H4 (cell line): ENCODE measurements at places on chromosomes 3 and 15.

DNA sequence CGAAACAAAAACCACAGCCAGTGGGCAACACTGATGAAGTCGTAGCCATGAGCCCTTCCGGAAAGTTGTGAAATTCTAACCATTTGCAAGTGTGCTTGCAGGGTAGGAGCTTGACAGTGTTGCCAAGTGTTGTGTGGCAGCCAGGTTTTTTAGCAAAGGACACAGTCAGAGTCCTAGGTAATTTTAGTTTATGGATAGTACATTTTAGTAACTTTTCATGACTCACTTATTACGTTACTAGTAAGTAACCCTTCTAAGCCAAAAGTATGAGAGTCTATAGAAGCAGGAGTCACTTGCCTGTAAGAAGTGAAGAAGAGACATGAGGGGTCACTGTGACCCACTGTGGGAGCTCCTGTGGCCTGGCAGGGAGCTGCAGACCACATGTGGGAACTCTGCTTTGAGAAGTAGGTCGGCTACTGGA, 54.8 kb upstream of the ADPGK start:
- DNase-seq, result peak; percentile 52

DNA sequence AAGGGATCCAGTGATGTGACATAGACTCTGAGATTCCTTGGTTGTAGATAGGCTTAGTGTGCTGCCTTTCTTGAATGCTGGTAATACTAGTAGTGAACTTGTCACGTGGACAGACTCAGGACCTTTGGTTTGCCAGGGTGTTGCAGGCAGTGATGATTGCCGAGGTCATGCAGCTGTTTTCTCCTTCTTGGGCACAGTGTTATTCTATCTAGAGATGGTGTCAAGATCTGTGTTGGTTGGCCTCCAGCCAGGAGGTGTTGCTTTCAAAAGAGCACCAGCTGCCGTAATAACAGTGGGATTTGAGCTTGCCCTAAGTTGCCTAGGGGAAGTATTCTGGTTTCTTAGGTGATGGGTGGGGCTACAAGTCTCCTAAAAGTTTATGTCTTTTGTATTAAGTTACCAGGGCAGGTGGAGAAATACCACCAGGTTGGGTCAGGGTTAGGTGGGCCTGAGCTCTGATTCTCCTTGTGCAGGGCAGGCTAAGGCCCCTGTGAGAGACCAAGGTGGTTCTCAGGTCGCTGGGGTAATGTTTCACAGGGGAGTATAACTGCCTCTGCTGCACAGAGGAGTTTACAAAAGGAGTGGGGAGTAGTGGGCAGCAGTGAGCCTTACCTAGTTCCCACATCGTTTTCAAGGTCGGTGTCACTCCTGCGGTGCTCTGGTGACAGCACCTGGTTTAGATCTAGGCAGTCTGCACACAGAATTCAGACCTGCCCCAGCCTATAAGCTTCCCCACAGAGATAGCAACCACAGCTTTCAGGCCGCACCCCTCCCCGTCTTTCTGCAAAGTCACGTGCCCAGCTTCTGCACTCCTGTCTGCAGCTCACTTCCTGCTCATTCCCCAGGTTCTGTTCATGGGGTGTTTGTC, 350.3 kb downstream of the DOCK3 start:
- DNase-seq, result peak; percentile 4

- no peak for DNase-seq
Observed at GRCh38 chr3:70984776-70985482, 598.6 kb downstream of the FOXP1 start.

DNA sequence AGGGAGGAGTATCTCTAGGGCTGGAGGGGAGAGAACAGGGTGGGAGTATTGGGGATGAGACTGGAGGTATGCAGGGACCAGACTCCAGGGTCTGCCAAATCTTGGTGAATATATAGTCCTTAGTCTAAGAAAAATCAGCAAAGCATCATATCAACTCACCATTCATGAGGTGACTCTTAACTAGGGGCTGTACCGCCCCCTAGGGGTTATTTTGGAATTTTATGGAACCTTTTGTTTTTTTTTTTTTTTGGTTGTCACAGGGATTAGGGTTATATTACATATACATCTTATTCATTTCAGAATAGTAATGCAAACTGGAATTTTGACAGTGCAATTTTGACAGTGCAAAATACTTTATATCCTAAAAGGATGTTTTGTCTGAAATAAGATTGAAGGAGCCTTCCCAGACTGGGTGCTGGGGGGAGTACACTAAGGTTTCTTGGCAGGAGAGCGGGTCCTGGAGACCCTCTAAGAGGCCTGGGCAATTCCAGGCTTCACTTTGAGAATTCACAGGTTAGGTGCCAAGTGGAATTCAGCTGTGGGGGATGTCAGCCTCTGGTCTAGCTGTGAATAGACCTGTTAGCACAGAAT, 7.5 kb downstream of the CMTM7 start:
- peak; percentile 14 for DNase-seq

GRCh38 chr3:188369526-188369925, 215.6 kb downstream of the LPP start:
- no peak for DNase-seq

DNA sequence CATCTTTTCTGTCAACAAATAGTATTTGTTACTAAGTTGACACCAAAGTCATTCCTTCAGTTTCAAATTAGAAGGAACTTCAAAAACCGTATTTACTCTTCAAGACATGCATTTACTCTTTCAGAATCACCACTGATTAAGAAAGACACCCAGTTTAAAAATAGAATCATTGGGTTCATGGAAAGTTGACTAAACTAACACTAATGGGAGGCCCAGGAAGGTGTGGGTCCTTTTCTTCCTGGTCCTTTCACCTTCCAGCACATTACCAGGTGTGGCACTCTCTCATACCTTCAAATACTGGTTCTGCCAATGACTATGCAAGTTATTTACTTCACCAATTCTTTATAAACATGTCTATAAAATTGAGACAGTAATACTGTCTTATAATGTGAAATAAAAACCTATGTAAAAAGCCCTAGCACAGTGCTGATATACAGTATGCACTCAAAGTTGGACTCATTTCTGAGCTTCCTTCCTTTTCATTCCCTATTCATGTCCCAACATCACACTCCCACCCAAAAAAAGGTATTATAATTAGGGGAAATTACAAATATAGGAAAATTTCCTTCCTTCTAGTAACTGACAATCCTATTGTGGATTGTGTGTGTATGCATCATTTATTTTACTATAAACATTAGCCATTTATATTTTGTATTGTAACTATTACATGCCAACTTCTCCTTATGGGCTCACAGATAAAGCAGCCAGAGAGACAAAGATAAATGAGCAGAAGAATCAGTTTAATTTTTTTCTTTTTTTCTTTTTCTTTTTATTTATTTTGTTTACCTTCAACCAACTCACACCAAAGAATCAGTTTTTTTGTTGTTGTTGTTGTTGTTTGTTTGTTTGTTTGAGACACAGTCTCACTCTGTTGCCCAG, 48.9 kb downstream of the LRRFIP2 start:
- DNase-seq, result no peak

DNA sequence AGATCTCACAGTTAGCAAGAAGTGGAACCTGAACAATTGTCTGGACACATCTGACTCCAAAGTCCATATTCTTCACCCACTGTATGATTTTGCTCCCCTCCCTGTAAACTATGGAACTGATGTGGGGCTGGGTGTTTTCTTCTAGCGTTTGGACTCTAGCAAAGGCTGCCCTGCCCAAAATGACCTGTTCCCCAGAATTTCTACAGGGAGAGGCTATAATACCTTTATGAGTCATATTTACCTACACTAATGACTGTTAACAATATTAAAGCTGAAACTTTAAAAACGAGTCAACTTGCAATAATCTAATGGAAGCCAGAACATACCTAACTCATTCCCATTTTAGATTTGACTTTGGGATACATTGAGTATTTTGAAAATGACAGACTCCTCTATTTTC, 531.2 kb upstream of the CFAP20DC start:
- DNase-seq, result no peak

DNA sequence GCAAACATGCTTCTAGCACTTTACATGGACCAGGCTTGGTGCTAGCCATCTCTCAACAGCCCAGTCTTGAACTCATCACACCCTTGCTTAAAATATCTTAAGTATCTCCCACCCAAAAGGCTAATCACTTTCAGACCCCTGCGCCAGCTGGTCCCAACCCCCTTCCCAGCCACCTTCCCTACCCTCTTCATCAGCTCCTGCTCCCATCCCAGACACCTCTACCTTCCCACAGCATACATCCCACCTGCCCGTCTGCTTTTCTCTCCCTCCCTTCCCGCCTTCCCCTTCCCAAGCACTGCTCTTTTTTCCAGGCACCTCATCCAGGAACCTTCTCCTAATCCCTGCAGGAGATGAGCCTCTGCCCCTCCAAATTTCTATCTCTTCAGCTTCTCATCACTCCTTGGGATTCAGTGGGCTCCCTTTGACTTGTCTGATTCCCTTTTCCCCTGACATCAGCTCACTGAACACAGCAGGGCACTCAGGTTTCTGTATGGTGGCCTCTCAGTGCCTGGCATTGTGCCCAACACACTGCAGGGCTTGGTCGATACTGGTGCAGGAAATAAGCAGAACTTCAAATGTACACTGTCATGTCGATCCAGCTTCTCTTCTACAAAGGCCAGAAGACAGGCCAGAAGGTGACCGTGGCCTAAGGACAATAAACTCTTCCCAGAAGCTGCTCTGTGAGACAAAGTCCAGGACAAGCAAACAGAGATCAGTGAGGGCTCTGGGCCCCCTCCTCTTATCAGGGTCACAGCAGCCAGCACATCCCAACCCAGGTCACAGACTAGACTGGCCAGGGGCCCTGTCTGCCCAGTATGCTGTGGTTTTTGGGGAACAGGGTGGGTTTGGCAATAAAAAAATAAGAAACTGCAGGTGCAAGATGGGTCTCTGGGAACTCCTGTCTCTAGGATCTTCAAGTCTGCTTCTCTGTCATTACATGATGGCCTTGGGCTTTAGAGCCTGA, 2.2 kb upstream of the ITIH1 start:
- DNase-seq, result no peak

DNA sequence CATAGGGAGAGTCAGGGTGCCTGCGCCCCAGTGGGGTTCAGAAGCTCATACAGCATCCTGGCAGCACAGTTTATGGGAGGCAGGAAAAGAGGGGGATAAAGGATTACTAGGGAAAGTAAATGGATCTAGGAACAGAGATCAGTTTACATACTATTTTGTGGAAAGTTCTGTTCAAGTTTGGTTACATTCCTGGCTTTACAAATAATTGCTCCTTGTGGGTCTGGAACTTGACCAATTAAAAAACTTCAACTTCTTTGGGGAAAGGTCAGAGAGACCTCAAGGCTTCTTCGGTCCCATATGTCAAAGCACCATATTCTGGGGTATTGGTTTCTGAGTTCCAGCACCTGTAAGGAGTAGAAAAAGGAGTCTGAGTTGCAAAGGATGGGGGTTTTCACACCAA, 64.1 kb downstream of the ZDHHC19 start:
- no peak for DNase-seq

DNA sequence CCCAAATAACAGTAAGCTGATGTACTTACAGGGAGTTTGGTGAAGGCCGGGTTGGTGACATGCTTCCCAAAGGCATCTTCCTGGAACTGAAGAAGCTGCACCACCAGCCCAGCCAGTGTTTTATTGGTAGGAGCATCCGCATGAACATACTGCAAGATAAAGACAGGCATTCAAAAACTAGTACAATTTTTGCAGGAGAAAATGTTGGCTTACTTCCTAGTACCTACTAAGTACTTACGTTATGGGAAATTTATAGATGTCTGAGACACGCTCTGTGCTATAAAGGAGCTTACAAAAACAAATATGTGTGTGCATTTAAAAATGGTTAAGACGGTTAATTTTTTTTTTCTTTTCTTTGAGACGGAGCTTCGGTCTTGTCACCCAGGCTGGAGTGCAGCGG, 8.9 kb downstream of the SMARCC1 start:
- DNase-seq, result no peak

DNA sequence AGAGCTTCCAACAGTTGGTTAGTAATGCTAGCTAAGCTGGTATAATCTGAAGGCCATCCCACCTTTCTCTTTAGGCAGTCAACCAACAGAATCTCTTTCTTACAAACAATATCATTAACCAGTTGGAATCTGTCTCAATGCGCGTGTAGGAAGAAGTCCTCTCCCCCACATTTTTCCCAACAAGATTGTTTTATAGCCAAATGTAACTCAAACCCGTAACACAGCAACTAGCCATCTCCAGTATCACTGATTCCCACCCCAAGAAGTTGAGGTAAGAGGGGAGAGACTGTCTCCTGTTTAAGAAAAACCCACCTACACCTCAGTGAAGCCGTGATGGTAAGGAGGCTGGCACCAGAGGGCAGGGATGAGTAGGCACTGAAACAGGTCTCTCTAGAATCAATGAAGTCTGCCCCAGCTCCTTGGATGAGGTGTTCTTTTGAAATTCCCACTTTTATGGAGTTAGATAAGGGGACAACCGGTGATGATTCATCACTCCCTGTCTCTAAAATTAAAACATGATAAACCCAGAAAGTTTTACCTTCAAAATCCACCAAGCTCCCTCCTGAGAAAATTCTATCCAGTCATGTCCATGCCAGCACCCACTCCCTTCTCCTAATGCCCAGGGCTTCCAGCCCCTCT, 30.9 kb downstream of the CDC25A start:
- DNase-seq, result no peak

DNA sequence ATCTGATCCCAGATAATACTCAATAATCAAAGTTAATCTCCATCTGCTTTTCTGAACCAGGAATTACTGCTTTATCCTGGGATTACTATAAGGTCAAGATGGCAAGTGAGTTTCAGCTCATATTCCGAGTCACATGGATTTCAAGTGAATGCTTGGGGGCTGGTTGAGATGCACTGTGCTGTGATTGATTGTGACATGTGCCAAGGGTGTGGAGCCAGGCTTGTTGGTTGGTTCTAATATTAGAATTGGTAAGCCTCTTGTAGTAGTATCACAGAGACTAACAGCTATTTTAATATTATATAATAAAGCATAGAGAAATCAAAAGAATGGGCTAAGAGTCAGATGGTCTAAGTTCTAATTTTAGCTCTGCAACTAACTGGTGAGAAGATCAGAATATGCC, 74.2 kb upstream of the ICE2 start:
- no peak for DNase-seq

DNA sequence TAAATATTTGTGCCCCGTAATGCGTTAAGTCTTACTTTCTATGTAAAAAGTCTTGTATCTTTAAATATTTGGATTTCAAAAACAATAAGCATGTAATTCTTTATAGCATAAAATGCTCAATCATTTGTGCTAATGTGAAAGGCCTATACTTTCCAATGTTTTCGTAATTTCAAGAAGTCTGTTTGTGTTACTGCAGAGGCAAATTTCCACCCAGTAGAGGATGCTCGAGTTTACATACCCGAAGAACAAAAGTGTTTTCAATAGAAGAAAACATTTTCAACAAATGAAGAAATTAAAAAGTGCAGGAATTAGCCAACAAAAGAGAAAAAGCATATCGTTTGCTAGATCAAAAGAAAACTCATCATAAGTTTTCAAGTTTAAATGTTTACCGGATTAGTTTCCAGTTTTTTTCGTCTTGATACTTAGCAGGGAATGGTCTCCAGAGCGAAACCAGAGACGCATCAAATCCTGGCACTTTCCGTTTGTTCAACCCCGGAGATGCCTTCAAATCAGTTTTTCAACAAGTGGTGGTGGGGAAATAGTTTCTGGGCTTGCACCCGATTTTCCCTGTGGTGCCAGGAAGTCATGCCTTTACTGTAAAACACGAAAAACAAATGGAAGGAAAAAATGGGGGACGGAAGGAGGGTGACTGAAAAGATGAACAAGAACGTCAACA, 1.0 kb downstream of the CGGBP1 start:
- DNase-seq, result no peak
